Nephron progenitor cell (in vitro differentiated cells): ENCODE measurements at places on chromosomes 6 and 20.
A peak's percentile ranks its signal among the peaks of the same experiment; 100 is the strongest.

- DNase-seq: no peak
Measured at GRCh38 chr6:21679761-21680265, 86.3 kb downstream of the SOX4 start.

- DNase-seq: no peak
Measured at GRCh38 chr6:139325125-139325524, 33.3 kb upstream of the TXLNB start.

DNA sequence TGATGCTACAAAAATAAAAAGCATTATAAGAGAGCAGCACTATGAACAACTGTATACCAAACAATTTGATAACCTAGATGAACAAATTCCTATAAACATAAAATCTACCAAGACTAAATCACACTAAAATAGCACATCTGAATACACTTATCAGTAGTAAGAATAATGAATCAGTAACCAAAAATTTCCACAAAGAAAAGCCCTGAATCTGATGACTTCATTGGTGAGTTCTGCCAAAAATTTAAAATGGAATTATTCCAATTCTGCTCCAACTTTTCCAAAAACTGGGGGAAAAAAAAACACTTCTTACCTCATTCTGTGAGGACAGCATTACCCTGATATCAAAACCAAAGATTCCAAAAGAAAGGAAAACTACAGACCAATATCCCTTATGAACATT lies 206.2 kb downstream of the WDR27 start:
- no peak for DNase-seq

- no peak for DNase-seq
Measured at GRCh38 chr6:117352466-117353081, 73.2 kb downstream of the ROS1 start.

- DNase-seq: no peak
Measured at GRCh38 chr6:148648754-148649453, 97.9 kb upstream of the UST start.

- peak; percentile 33 for DNase-seq
Measured at GRCh38 chr6:149938571-149939355, 3.1 kb upstream of the ULBP2 start.

GRCh38 chr6:29506446-29507067 lies 18.8 kb upstream of the MAS1L start:
- DNase-seq: no peak

GRCh38 chr6:108739496-108740330 lies 108.5 kb upstream of the ARMC2 start:
- DNase-seq: no peak

DNA sequence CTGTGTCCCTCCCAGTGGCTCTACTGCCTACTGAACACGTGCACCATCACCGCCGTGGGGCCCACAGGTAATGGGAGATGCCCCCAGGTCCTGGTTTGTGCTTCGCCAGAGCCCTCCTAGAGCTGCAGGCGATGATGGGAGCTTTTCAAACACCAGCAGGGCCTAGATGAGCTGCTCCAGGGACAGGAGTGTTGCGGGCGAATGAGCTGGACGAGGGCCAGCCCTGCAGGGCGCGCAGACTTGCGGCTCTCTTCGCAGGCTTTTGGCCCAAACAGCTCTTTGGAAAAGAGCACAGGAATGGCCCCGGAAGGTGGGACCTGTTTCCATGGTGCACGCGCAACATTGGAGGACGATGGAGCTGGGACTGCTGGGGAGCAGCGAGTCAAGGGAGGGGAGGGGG lies 409.3 kb upstream of the SULF2 start:
- DNase-seq: no peak
